ENCODE measurements at places on chromosomes 5 and 9.
A peak's percentile ranks its signal among the peaks of the same experiment; 100 is the strongest.

DNA sequence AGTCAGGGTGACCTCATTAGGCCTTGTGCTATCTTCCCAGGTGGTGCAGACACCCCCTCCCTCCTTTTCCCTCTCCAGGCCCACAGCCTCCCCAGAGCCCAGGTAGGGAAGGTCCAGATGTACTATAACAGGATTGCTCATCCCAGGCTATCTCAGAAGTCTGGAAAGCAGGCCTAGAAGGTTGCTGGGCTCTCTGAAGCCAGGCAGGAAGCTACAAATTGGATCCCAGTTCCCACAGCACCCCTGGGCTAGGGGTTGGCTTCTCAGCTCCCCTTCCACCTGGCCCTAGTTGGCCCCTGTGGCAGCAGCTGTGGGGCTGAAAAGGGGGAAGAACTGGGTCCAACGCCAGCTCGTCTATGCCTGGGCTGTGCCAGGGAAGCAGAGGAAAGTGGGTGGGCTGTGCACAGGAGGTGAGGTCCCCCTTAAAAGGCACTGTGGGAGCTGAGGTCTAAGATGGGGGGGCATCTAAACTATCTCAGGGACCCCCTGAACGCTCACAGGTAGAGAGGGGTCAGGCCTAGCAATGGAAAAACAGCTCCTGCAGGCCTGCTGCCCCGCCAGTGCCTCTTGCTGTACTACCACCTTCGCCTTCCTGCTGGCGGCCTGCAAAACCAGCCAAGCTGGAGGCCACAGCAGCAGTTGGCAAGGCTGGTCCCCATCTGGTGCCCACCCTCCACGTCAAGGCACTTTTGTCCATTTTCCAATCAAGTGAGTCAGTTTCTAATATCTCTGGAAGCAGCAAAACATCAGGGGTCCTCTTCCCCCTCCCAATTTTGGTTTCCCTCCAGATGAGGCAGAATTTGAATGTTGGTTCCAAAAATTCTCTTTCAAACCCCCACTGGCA is 13.3 kb upstream of the PSMD5 start:
- no peak for DNase-seq

DNA sequence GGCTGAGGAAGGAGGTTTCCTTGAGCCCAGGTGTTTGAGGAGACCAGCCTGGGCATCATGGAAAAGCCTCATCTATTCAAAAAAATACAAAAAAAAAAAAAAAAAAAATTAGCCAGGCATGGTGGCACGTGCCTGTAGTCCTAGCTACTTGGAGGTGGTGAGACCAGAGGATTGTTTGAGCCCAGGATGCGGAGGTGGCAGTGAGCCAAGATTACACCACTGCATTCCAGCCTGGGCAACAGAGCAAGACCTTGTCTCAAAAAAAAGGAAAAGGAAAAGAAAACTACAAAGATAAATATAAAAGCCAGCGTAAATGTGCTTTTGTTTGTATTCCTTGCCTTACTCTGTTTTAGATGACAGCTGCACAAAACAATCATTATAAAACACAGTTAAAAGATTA is 2249.2 kb upstream of the C9orf72 start:
- DNase-seq: no peak

- no peak for DNase-seq
These were observed 42.4 kb downstream of the HK3 start for GRCh38 chr5:176856746-176857145.

DNA sequence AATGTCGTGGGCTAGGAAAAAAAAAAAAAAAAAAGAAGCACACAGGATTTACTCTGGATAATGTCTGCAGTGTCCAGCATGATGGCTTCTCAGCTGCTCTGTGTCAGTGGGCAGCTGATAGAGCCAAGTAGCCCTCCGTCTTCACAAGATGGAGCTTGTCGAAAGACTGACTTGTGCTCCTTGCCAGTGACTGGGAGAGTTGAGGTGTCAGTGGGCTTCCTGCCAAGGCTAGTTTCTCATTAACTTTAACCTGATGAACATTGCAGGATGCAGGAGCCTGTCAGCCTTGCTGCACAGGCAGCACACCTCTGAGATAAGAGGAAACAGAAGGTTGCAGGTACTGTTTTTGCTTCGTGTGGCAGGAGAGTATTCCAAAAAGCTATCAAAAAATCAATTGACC is 171.4 kb upstream of the SGCD start:
- DNase-seq: no peak

GRCh38 chr5:76529464-76530344 is 93.5 kb downstream of the F2RL2 start:
- no peak for DNase-seq

DNA sequence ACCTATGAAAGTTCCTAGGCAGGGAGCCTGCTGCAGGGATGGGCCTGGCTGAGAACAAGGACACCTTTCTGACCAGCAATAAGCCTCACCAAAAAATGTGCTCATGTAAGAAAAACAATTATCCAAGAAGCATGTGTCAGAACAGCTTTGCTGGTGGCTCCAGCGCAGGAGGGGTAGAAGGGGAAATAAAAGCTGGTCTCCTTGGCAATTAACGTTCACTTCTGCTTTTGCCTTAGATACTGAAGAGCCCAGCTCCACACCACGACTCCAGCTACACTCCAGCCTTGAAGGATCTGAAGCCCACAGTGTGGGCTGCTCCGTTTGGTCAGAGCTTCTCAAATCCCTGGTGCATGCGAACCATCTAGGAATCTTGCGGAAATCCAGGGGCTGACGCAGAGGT is 107.6 kb upstream of the PHYKPL start:
- DNase-seq: no peak

DNA sequence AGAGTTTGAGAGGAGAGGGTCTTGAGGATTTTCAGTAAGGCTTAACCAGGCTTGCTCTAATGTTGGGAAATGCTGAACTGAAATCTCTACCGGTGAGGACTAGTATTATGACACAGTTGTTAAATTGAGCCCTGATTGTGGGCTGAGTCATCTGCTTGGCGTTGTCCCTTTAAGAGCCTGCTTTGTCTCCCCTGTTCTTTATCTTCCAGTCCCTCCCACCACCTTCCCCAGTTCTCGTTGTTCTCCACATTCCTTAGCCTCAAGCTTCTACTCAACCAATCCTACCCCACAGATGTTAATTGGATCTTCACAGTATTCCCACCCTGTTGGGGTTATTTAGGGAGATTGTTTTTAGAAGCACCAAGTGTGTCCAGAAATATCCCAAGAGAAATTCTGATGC is 57.6 kb downstream of the ANKRD55 start:
- DNase-seq: peak; percentile 42

GRCh38 chr9:103714992-103715391 is 379.1 kb upstream of the SMC2 start:
- DNase-seq: no peak

- no peak for DNase-seq
These were observed 9.8 kb upstream of the GPRIN1 start for GRCh38 chr5:176619569-176620332.

- DNase-seq: no peak
These were observed 10.2 kb downstream of the ZNF169 start for GRCh38 chr9:94269264-94269663.

- no peak for DNase-seq
These were observed 21.1 kb upstream of the ARAP3 start for GRCh38 chr5:141703133-141703561.

DNA sequence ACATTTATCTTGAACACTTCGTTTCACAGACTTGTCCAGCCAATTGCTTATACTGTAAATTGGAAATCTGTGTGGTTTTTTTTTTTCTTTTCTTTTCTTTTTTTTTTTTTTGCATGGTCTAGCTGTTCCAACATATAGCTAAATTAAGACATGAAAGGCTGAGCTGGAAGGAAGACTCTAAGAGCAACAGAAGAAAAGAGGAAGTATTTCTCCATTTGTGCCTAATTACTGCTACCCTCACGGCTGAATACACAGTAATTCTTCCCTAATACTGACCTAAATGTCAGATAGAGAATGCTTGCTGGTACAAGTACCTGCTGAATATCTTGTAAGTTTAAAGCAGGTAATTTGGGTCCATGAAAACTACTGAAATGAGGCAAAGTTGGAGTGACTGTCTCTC is 11.0 kb upstream of the HAPLN1 start:
- no peak for DNase-seq

GRCh38 chr9:2570615-2571479 is 50.7 kb upstream of the VLDLR start:
- DNase-seq: no peak

- DNase-seq: no peak
These were observed 66.6 kb upstream of the SPATA31E1 start for GRCh38 chr9:87816036-87816435.

- DNase-seq: no peak
These were observed 16.9 kb downstream of the PHF19 start for GRCh38 chr9:120860083-120860482.

GRCh38 chr5:553874-554273 is 29.6 kb upstream of the SLC9A3 start:
- DNase-seq: no peak

GRCh38 chr9:6566409-6567139 is 79.0 kb downstream of the GLDC start:
- DNase-seq: peak; percentile 80

DNA sequence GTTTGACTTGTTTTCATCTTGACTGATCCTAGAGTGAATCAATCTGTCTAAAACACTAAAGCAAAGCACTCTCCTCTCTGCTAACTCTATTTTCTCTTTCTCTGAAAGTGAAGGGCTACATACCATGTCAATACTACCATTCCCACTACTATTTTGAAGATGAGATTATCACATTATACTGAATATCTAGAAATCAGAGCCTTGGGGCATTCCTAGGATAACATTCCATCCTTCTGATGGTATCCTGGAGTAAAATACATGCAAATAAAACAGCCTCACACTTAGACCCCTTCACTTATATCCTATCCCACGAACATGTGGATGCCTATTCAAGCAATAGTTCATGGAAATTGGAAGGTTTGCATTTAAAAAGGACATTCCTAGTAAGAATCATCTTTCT is 309.3 kb upstream of the ACTBL2 start:
- DNase-seq: no peak

GRCh38 chr5:142815469-142815868 is 45.3 kb downstream of the ARHGAP26 start:
- DNase-seq: no peak

GRCh38 chr5:102583276-102584124 is 84.7 kb upstream of the SLCO6A1 start:
- no peak for DNase-seq

DNA sequence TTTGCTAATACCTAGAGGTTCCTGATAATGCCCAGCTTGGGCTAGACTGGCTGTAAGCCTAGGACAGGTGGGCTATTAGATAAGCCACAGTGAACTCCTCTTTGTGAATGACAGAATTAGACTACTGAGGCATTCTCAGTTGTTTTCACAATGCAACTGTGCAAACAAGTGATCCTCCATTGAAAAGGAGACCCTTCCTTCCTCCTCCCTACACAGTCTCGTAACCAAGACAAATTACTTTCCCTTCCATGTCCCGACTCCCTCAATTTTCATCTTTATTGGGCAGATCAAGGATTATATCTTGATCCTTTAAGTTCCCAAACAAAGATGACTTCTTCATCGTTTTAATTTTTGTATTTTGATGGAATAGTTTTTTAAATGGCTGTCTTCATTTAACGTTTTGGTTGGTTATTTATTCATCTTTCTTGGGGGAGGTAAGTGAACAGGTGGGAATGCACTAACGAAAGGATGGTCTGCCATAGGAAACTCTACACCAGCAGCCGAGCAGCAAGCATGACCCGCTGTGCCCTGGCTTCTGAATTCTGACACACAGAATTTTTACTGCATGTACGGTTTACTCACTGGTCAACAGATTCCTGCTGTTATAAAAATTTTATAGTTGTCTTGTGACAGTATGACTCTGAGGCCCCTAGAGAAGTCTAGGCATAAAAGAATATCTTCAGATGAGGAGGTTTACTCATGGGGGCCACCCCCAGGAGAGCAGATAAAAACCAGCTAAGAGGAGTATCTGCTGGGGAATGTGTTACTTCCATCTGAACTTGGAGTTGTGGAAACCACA is 137.5 kb upstream of the TUT7 start:
- no peak for DNase-seq

GRCh38 chr9:87710443-87710842 is 15.5 kb upstream of the CTSL start:
- DNase-seq: no peak

DNA sequence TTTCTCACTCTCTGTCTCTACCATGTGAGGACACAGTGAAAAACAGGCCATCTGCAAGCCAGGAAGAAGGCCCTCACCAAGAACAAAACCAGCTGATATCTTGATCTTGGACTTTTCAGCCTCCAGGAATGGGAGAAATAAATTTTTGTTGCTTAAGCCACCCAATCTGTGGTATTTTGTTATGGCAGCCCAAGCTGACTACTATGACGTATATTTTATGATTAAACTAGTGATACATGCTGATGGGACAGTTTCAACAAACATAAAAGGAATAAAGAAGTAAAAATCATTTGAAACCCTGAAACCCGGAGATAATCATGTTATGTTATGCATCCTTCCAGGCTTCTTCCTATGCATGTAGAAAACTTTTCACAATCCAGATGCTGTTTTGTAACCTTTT is 71.5 kb upstream of the ERBIN start:
- DNase-seq: no peak

DNA sequence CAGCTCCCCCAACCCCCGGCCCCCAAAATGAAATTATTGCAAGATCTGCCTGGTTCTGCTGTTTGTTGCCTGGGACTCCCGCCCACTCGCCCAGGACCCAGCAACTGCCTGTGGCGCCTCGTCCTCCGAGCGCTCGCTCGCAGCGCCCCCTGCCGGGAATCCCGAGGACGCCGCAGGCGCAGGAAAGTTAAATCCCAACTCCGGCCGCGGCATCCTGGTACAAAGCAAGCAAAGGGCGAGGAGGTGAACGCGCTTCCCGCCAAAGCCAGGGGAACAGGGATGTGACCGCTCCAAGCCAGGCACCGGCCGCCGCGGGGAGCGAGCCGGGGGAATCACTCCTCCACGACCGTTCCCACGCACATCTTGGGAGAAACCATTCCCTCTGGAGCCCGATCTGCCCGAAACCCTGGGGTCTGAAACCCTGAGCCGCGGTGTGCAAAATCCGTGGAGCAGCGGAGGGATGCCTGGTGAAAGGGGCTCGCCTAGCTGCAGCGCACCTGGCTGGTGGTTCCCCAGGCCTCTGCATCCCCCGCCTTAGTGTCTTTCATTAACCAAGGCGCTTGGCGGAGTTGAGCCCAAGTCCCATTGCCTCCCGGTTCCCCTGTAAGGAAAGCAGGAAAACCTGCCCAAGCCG is 1.3 kb downstream of the SEMA5A start:
- no peak for DNase-seq

GRCh38 chr9:137696136-137696925 is 77.5 kb downstream of the EHMT1 start:
- DNase-seq: no peak

DNA sequence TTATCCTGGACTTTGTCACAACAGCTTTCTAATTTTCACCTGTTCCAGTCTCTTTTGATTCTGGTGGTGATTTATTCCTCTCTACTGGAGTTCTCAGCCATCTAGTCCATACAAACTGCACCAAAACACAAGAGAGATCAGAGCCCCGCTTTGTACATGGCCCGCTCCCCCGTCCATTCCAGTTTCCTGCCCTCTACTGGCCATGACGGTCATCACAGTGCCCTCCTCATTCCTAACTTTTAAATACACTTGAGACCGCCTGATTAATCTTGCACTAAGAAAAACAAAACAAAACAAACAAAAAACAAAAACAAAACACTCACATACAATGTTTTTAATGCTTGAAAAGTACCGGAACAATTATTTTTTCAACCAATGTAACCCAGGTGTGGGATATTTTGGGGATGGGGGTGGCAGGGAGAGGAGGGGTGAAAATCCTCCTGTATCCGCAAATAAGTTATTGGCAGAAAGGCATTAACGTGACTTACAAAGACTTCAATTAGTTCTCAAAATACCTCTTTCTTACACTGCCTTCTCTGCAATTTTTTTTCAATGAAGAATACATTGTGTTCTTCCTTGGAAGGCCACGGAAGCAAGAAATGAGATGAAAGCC is 84.8 kb upstream of the PAM start:
- DNase-seq: no peak
